ENCODE measurements at places on chromosomes 6 and 20.

GRCh38 chr6:169804427-169804826 lies 53.0 kb downstream of the ERMARD start:
- no peak for DNase-seq

DNA sequence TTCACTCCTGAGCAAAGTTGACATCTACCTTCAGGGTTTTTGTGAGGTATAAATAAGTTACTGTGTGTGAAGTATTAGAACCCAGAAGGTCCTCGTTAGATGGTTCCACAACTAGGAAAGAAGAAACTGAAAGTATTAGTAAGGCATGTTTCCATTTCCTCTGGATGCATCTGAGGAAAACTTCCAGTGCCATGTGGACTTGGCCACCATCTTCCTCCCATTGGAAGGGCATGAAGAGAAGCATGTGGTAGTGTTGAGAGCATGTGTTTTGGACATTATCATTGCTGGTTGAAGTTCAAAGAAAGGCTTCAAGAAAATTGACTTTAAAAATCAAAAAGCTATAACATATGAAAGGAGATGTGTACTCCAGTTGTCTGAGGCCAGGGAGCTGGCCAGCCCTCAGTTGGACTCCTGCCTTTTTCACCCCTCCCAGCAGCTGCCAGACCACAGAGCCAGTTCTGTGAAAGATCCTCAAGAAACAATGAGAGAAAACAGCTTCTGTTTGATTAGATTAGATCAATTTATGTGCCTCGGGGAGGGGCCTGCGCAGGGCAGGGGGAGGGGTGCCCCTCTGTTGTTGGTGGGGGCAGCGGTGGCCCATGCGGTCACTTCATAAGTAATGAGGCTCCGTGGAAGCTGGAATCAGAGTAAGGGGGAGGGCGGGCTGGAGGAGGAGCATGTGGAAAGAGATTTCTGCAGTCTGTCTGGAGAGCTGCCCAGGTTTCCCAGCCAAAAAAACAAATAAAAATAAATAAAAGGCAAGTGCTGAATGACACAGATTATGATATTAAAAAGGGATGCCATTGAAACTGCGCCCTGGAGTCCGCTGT lies 154.0 kb downstream of the JARID2 start:
- no peak for DNase-seq

DNA sequence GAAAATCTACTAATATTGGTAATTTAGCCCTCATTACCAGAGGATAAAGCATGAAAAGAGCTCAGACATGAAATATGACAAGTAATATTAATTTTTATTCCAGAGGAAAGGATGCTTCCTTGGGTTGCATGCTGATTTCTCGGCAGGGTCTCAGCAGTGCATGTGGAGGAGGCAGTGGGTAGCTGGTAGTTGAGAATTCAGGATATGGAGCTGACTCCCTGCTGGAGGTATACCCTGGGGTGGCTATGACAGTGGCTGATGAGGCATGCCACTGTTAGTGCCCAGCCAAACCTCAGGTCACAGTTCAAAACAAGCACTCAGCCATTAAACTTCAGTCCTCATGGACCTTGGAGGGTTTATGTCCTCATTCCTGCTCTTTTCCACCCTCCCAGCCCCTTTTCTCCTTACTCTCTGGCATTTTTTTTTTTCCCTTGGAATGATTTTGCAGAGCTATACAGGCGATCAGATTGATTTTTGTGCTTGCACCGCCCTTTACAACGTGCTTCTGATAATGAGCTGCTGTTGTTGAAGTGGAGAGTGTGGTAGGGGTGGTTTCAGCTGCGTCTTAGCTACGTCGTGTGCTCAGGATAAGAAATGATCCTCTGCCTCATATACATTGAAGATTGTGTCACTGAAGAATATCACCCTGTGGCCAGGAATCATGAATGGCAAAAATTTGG lies 761.9 kb upstream of the MMS22L start:
- DNase-seq: no peak

DNA sequence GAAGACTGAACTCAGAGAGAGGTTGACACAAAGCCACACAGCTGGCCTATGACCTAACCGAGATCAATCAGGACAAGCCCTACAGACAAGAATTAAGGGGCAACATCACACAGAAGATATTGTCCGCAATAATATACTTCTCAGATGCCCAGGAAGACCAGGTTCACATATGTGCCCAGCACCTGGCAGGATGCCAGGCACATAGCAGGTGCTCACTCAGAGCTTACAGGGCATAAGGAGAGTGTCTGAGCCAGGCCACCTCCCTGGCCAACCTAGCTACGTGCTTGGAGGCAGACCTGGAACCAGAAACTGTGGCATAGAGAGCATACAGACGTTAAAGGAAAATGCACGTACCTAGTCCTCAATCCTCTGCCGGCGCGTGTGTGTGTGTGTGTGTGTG lies 87.0 kb upstream of the LRFN2 start:
- no peak for DNase-seq

DNA sequence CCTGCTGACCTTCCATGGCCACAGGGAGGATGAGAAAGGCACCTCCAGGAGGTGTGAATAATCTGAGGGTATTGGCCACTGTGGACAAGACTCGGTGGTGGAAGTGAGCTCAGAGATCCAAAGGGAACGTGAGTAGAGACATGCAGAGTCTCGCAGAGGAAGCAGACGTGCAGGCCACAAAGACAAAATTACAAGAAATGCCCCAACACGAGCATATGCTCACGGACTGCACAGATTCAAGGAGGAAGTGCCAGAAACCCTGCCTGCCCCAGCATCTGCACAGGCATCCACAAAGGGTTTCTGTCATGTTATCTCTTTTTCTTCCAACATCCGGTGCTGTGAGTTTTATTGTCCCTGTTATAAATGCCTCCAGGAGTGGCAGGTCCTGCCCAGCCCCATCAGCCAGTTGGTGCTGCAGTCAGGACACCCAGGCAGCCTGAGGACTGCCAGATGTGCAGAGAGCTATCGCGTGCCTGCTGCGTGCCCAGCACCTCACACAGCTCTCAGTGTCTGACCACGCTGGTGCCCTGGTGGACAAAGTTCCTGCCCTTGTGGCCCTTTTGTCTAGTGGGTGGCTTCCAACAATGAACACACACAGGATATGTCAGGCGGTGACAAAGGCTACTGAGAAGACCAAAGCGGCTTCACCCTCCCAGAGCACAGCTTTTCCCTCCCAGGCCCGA lies 34.0 kb upstream of the FANCE start:
- no peak for DNase-seq

DNA sequence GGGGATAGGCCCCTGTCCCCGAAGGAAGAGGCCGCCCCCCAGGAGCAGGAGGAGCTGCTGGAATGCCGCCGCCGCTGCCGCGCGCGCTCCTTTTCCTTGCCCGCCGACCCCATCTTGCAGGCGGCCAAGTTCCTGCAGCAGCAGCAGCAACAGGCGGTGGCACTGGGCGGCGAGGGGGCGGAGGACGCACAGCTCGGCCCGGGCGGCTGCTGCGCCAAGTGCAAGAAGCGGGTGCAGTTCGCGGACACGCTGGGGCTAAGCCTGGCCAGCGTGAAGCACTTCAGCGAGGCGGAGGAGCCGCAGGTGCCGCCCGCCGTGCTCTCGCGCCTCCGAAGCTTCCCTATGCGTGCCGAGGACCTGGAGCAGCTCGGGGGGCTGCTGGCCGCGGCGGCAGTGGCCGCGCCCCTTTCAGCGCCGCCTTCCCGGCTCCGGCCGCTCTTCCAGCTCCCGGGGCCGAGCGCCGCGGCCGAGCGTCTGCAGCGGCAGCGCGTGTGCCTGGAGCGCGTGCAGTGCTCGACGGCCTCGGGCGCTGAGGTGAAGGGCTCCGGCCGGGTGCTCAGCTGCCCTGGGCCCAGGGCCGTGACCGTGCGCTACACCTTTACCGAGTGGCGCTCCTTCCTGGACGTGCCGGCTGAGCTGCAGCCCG lies 630 bp downstream of the PPP1R3G start:
- DNase-seq: no peak

DNA sequence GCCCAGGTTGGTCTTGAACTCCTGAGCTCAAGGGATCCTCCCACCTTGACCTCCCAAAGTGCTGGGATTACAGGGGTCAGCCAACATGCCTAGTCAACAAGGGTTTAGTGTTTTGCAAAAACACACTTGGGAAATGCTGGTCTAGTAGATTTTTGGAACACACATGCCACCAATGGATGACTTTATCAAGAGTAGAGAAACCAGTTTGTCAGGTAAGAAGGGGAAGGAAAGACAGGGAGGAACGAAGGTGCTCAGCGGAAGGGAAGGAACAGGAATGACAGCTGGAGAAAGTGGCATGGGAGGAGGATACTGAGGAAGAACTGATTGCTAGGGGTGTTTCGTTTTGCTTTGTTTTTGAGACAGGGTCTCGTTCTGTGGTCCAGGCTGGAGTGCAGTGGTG lies 15.6 kb upstream of the SEC63 start:
- DNase-seq: no peak
